HCEC 1CT (cell line): ENCODE measurements at places on chromosomes 1 and 21.

- DNase-seq, result no peak
Measured at GRCh38 chr1:14363036-14363590, 235.4 kb upstream of the KAZN start.

DNA sequence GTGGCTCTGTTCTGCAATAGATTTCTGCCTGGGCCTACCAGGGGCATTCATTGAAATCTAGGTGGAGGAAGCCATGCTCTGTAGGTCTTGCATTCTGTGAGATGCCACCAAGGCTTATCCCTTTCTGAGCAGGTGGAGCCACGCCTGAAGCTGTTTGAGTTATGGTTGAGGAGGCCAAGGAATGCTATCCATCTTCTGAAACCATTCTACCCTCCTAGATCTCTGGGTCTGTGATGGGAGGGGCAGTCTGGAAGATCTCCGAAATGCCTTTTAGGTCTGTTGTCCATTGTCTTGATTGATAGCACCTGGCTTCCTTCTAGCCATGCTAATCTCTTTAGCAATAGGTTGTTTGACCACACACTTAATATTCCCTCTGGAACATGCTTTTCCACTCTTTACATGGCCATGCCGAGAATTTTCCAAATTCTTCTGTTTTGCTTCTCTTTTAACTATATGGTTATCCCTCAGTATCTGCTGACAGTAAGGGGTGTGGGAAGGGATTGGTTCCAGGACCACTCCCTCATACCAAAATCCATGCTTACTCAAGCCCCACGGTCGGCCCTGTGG, 45.2 kb downstream of the AK4 start:
- no peak for DNase-seq

DNA sequence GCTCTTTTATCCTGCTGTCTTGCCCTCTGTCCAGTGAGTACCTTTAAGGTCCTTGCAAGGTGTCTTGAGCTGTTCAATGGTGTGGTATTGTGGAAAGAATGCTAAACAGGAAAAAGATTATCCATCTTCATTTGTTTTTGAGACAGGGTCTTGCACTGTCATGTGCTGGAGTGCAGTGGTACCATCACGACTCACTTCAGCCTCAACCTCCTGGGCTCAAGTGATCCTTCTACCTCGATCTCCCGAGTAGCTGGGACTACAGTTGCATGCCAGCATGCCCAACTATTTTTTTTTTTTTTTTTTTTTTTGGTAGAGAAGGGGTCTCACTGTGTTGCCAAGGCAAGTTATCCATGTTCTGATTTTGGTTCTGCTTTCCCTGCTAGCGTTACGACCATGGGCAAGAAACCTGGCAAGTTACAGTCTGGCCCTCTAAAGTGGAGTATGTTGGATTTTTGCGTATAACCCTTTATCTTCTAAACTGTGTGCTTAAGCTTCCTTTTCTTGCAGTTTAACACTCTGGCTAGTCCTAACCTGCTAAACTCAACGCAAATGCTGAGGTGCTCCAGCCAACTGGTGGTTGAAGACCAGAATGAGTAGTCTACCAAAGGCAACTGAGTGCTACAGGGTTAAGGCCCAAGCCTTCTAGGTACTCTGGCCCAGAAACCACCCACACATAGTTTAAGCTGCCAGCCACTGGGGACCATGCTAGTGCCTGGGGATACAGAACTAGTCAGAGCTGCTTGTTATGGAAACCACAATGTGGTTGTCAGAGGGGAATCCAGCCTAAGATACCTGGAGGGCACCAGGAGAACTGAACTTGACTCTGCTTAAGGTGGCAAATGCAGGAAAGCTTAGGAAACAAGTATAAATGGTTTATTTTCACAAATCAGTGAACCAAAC, 7.9 kb downstream of the RPL11 start:
- DNase-seq, result no peak

- DNase-seq, result peak; percentile 98
Measured at GRCh38 chr1:40076895-40077312, 20.1 kb downstream of the PPT1 start.

GRCh38 chr1:168714012-168714411, 15.0 kb downstream of the DPT start:
- no peak for DNase-seq

DNA sequence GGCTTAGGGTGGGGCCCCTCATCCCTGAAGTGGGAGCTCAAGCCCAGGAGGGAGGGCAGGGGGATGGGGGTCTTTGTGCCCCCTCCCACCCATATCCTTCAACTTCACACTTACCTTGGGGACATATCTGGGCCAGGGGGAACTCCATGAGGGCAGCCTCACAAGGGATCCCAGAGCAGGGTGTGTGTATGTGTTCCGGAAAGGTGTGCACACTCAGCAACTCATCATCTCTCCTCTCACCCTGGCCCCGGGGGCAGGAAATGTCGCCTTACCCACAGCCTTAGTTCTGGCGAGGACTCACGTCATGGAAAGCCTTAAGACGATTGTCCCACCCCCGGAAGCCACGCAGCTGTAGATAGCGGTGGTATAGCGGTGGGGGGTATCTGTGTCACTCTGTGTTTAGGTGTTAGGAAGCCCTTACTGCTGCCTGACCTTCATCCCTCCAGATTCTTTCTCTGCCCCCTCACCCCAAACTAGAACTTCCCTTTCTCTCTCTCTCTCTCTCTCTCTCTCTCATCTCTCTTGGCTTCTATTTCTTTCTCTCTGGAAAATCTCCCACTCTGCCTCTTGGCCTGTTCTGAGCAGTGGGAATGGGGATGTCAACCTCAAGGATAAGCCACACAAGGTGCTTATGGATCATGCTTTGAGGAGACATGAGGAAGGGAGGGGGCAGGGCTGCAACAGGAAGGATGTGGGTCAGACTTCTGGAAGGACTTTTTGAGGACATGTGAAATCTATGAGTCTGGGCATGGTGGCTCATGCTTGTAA, at the start of gene SH2D2A:
Gene SH2D2A (minus strand): TSS at position 288 of the 768 bp plus-strand sequence. CDS start 140 bp downstream, at position 148.
- DNase-seq, result no peak

GRCh38 chr1:66331658-66332547, 202.1 kb upstream of the SGIP1 start:
- DNase-seq, result peak; percentile 70

DNA sequence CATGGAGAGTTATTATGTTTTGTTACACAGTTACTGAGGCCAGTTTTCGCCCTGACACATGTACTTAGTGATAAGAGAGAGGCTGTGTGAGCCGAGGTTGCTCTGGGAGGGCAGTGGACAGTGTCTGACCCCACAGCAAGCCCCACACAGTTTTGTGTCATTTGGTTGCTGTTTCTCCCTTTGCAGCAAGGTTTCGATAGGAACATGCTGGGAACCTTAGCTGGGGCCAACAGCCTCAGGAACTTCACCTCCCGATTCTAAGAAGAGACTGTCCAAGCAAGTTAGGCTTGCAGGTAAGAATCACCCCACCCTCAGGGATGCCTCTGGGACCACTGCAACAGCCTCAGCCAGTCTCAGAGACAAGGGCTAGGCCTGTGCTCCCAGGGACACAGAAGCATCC, 45.3 kb downstream of the PKP1 start:
- DNase-seq, result no peak

GRCh38 chr21:44999428-44999971, 59.7 kb downstream of the SLX9 start:
- no peak for DNase-seq

GRCh38 chr1:221858818-221859611, 117.1 kb upstream of the DUSP10 start:
- DNase-seq, result peak; percentile 92
